ENCODE measurements at places on chromosomes 16 and 17. TPM values are rescaled to one million over a fixed set of nuclear protein-coding genes. Genes with fewer than 3 reads are reported as not detected.

- no peak for DNase-seq
Measured at GRCh38 chr16:50114357-50115129, 38.6 kb upstream of the TENT4B start.

DNA sequence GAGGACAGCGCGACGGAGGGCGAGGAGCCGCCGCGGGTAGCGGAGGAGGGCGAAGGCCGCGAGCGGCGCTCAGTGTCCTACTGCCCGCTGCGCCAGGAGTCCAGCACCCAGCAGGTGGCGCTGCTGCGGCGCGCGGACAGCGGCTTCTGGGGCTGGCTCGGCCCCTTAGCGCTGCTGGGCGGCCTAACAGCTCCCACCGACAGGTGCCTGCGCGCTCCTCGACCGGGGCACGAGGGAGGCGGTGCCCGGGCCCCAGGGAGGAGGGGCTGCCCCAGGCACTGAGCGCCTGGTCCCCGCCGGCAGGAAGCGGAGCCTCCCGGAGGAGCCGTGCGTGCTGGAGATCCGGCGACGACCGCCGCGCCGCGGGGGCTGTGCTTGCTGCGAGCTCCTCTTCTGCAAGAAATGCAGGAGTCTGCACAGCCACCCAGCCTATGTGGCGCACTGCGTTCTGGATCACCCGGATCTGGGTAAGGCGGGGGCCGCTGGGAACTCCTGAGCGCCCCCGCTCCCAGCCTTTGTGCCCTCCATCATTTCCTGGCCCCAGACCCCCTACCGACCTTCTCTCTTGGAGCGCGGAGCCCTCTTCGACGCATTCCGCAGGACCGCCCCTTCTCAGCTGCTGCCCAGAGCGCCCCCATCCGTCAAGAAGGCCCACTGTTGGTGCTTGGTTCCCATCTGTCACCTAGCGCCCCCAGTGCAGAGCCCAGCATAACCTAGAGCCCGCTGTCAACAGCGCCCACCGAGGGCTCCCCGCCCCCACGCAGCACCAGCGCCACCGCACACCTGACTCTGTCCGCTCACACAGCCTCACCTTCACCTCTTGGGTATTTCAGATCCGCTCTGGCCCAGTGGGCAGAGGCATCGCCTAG is 3.7 kb downstream of the C17orf50 start:
- DNase-seq: peak; percentile 90

GRCh38 chr16:2432801-2433505 is 3.7 kb downstream of the CCNF start:
- DNase-seq: no peak

CDH1 gene
- 319 TPM for total RNA-seq

TPSAB1 gene
- not detected for total RNA-seq

Data from H1 (cell line).